HS-27A (cell line): ENCODE measurements at places on chromosomes 6 and 20.

GRCh38 chr20:37697314-37697713 is 3.5 kb downstream of the CTNNBL1 start:
- DNase-seq, result no peak

DNA sequence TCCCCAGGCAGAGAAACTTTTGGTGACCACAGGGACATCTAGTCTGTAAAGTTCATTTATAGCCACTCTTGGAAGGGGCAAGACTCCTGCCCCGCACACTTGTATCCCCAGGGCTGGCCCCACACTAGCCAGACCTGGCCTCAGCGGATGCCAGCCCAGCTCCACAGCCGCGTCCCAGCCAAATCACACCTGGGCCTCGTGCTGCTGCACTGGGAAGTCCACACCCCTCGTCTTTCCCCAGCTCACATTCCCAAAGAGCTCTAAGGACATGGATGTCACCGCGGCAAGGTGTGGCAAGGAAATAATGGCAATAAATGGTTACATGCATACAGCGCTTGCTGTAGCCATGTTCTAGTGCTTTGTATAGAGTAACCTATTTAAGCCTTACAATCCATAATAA is 8.6 kb downstream of the IP6K3 start:
- no peak for DNase-seq

- DNase-seq, result no peak
Measured at GRCh38 chr6:53737746-53738145, 57.1 kb upstream of the LRRC1 start.

- DNase-seq, result no peak
Measured at GRCh38 chr6:16089232-16090062, 39.4 kb upstream of the MYLIP start.

GRCh38 chr20:52405417-52405816 is 213.8 kb upstream of the ZFP64 start:
- no peak for DNase-seq

- DNase-seq, result no peak
Measured at GRCh38 chr6:112193535-112194051, 60.8 kb downstream of the LAMA4 start.

DNA sequence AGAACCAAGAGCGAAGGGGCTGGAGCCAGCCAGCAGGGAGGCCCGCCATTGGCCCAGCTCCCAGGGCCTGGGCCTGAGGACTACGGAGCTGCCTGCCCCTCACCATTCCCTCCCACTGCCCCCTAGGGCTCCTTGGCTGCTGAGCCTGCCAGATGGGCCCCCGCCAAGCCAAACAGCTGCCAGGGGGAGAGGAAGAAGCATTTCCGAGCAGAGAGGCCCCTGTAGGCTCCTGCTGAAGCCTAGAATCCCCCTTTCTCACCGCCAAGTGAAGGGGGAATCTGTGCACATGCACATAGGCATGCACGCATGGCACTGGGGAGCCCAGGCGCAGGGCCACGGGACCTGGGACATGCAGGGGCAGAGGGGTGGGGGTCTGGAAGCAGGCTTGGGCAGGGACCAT is 28.5 kb upstream of the MRPS18A start:
- DNase-seq, result no peak

DNA sequence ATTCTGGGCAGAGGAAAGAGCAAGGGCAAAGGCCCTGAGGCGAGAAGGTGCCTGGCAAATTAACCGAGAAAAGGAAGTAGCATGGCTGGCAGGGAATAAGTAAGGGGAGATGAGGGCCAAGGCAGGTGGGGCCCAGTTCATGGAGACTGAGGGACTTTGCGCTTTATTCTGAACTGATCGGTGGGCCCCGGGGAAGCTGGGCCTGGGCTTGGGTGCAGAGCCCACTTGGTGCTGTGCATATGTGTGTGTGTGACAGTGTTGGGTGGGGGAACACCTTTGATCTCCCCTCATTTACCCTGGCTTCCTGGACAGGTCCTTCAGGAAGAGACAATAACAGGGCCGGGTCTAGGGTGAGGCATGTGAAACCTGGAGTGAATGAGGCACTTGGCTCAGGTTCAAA is 2.9 kb upstream of the MDFI start:
- no peak for DNase-seq

- DNase-seq, result no peak
Measured at GRCh38 chr6:67102743-67103142, 1395.7 kb upstream of the EYS start.

- DNase-seq, result no peak
Measured at GRCh38 chr20:58010666-58011065, 217.8 kb downstream of the ANKRD60 start.

- peak; percentile 87 for DNase-seq
Measured at GRCh38 chr20:60249436-60249835, 291.2 kb downstream of the CDH26 start.

GRCh38 chr6:81875782-81876293 is 123.4 kb upstream of the TENT5A start:
- DNase-seq, result no peak

GRCh38 chr20:42274986-42275385 is 656.8 kb upstream of the CHD6 start:
- DNase-seq, result no peak

DNA sequence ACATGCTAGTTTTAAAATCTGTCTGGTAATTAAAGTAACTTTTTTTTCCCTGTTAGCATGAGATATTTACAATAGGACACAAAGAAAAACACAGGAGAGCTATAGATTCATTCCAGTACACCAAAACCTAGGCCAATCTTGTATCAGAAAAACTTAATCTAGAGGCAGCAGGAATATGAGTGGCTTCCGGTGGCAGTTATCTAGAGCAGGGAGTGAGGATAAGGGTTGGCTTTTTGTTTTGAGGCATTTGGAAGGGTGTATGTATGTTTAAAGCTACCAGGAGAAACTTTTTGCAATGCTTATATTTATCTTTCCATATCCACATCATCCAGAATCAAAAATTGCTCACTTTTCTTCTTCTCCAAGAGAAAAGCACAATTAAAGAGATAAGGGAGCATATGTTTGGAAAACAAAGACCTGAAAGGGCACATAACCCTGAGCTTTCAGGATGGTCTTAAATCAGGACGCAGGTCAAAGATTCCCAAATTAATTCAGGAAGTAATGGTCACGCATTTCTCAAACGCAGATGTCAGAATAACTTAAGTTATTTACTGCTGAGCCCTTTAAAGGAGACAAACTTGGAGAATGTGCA is 13.1 kb downstream of the TFAP2A start:
- DNase-seq, result no peak

GRCh38 chr20:60063048-60063451 is 104.8 kb downstream of the CDH26 start:
- DNase-seq, result peak; percentile 35

GRCh38 chr6:56416247-56416646 is 168.9 kb upstream of the COL21A1 start:
- DNase-seq, result peak; percentile 17

DNA sequence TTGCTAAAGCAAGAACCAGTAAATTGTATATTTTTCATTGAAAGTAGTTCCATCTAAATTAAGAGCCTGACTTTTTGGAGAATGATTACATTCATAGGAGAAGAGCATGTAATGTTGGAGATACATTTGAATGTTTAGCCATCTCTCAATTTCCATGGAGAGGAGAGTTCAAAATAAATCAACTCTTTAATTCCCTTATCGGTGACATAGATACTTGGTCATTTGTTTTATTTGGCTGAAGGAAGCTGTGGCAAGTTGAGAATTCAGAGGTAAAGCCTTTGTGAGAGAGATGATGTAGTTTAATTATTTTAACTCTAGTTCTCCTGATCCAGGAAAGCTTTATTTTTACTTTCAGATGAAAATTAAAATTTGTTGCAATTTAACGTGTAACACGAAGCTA is 22.3 kb downstream of the QKI start:
- DNase-seq, result no peak

GRCh38 chr20:11124849-11125505 is 451.2 kb upstream of the JAG1 start:
- DNase-seq, result no peak

DNA sequence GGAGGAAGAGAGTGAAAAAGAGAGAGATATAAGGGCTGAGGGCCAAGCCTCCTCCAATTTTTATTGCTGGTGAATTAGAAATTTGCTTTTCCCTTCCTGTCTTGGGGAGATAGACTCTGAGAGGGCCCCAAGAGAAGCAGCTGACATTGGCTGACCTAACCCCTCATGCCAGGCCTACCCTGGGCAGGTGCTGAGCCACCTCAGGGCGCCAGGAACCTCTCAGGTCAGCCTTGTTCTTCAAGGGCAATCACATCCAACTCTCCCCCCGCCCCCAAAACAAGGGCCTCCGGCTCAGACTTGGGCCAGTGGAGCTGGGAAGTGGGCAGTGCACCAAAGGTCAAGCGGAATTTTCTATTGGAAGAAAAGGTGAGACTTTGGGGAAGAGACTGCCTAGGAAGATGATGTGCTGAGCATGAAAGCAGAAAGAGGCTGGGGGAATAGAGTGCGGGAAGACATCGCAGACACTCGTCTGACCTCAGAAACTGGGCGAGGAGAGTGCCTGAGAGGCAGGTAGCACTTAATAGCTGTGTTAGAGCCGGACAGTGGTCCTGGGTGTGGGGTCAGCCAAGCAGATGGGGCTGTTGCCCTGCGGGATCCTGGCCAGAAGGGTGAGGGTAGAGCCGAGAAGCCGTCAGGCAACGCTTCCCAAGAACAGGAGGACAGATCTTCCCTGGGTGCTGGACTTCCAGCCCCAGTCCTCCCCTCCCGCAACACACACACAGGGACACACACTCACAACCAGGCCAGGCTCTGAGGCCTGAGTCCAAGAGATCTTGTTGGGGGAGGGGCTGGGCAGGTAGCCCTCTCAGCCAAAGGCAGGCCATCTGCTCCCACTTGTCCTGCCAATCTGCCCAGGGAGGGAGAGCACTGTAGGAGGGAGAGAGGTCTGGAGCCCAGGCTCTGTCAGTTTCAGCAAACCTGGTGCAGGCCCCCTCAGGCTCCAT is 3.7 kb upstream of the FASTKD5 start:
- DNase-seq, result no peak

DNA sequence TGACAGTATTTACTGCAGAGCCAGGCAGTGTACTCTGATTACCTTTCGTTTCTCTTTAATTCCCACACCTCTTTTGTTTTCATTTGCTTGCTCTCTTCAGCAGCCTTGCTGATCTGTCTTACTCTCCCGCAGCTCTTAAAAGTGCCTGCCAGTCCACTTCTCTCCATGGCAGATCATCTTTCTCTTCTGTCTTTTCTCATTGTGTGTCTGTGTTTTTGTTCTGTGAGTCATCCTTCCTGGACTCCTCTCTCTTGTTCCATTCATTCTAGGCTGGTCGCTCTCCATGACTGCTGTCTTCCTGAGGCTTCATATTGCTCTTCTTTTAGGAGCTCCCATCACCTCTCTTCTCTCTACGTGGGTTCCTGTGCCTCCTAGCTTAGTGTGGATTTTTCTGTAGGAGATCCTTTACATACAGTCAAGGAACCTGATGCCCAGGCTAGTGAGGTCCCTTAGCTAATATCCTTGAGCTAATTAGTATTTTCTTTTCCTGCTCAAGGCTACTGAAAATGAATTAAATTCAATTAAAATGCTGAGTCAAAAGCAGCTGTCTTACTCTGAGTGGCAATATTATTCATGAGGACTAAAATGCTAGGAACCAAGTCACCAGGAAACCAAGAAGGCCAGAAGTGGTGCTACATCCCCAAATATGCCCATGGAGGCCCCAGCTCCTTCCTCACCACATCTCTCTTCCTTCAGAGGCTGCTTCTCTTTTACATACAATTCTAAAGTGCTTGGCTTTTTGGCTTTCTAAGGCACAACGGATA is 86.1 kb downstream of the SLX4IP start:
- peak; percentile 43 for DNase-seq

- no peak for DNase-seq
Measured at GRCh38 chr20:44027343-44028002, 112.8 kb downstream of the TOX2 start.

DNA sequence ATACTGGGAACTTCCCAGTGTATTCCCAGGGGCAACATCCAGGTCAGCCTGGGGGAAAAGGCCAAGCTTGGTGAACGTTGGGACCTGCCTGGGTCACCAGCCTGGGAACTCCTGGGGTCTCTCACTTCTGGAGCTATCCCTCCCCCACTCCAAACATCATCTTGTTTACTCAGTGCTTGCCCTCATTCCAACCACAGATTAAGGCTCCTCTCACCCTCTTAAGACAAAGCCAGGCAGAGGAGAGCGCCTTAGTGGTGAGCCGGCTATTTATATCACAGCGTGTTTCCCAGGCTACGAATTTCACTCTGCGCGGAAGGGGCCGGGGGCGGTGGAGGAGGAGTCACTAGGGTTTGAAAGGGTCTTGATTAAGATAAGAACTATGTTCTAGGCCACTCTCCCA is 12.1 kb downstream of the PRPH2 start:
- DNase-seq, result no peak

DNA sequence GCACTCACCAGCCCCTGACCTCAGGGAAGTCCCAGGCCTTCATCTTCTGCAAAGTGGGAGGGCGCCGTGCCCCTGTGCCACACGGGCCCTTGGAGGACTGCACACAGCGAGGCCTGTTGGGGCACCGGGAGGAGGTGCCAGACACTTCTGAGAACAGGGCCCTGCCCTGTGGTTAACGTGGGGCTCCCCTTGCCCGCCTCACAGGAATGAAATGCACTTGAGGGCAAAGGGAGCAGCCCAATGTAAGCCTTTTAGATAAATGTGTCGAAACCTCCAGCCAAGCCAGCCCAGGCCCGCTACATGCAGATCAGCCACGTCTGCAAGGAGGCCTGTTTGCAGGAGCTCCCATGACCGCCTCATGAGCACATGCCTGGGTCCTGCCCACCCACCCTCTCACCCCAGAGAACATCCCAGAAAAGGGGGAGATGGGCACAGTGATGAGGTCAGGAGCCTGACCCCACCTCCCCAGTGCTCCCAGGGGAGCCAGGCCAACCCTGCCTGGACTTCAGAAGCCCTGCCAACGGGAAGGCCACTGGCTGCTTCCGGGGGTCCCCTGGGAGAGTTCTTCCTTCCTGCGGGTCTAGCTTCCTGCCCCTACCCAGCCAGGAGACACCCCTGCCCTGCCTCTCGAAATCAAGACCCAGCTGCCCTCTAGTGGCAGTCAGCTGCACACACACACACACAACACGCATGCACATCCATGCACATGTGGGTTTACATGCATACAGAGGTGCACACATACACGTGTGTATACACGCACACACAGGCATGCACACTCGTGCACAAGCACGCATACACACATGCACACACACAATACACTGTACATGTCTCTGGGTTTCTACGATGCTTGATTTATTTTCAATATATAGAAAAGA is 178.7 kb downstream of the TAF4 start:
- DNase-seq, result no peak

GRCh38 chr6:129184808-129185366 is 301.9 kb downstream of the LAMA2 start:
- DNase-seq, result no peak

GRCh38 chr6:5481033-5481432 is 219.7 kb downstream of the FARS2 start:
- DNase-seq, result no peak

GRCh38 chr6:35719830-35720733 is 16.8 kb upstream of the ARMC12 start:
- DNase-seq, result no peak

- DNase-seq, result no peak
Measured at GRCh38 chr6:22878324-22878701, 308.9 kb downstream of the HDGFL1 start.

DNA sequence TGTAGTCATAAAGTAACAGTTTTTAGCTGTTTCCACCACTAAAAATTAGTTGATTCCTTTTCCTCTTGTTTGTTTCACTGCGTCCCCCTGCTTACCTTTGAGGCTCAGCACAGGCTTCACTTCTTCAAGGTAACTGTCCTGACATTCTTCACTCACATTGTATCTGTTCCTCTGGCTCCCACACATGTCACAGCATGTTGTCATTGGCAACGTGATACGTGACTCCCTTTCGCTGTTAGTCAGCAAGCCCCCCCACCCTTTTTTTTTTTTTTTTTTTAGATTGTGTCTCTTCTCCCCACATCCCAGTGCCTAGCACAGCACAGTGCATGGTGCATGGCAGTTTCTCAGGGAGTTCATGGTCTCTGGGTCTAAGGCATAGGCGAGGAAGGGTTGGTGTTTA is 13.3 kb downstream of the VAPB start:
- no peak for DNase-seq
